ENCODE measurements at places on chromosomes 12 and 14.

- DNase-seq, result peak; percentile 73
Observed at GRCh38 chr14:75976826-75977581, 4.8 kb downstream of the TGFB3 start.

- peak; percentile 50 for DNase-seq
Observed at GRCh38 chr12:27277846-27278260, 33.8 kb downstream of the STK38L start.

DNA sequence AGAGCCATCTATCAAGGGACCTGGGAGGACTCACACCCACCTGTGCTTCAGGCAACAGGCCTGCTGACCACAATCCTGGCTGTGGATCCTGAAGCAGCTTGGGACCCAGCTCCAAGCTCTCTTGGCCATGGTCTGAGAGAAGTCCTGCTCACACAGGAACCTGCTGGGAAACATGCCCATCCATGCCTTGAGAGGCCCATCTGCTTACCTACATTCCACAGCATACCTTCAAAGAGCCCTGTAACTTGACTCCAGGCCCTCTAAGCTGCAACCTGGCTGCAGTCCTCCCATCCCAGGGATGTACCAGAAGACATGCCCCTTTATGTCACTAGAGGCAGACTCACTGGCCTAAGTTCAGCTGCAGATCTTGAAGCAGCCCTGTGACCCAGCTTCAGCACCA, 61.7 kb upstream of the AMIGO2 start:
- no peak for DNase-seq

DNA sequence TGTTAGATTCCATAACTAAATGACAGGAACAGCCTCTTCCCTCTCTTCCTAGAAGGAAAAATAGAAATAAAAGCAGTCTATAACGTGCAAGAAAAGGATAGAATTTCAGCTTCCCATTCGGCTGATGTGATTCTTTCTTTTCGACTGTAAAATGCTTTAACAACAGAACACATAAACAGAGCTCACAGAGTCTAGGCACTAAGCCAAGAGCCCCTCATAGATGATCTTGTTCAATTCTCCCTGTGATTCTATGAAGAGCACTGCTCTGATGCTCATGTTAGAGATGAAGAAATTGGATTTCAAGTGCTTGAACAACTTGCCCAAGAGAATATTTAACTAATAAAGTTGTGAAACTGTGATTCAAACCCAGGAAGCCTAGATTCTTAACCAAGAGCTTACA, 232.7 kb downstream of the RPAP3 start:
- no peak for DNase-seq

DNA sequence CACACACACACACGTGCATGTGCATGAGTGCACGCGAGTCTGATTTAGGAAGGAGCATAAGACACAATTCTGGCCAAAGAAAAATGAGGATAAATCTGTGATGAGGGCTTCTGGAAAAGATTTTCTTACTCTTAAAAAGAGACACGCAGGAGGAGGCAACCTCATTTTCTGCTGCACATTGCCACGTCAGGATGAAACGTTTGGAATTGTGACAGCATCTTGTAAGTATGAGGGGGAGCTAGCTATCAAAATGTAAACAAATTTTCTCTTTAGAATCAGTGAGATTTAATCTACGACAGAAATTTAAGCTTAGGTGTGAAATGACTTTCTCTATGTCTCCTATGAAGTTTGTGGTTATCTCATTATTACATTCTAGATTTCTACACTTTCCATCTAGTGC, 31.1 kb upstream of the NUBPL start:
- DNase-seq, result no peak

- no peak for DNase-seq
Observed at GRCh38 chr12:130184404-130185090, 22.3 kb downstream of the FZD10 start.

- DNase-seq, result no peak
Observed at GRCh38 chr12:15186597-15186996, 34.6 kb downstream of the RERG start.

- no peak for DNase-seq
Observed at GRCh38 chr12:68768431-68768939, 22.5 kb downstream of the SLC35E3 start.

DNA sequence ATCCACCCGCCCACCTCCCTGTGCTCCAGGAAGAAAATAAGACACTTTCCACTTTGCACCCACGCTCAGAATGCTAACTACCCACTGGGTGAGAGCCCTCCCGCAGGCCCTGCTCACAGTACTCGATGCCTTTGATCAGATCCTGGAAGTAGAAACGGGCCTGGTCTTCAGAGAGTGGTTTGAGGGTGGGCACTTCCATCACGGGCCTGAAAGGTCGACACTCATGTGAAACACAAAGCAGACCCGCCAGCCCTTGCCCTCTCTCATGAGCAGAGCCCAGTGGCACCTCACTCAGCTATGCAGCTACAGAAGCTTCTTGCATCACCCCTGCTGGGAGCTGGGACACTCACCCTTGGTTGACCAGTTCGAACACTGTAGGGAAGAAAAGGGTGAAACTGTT, 41.1 kb downstream of the CAMKK2 start:
- DNase-seq, result no peak

DNA sequence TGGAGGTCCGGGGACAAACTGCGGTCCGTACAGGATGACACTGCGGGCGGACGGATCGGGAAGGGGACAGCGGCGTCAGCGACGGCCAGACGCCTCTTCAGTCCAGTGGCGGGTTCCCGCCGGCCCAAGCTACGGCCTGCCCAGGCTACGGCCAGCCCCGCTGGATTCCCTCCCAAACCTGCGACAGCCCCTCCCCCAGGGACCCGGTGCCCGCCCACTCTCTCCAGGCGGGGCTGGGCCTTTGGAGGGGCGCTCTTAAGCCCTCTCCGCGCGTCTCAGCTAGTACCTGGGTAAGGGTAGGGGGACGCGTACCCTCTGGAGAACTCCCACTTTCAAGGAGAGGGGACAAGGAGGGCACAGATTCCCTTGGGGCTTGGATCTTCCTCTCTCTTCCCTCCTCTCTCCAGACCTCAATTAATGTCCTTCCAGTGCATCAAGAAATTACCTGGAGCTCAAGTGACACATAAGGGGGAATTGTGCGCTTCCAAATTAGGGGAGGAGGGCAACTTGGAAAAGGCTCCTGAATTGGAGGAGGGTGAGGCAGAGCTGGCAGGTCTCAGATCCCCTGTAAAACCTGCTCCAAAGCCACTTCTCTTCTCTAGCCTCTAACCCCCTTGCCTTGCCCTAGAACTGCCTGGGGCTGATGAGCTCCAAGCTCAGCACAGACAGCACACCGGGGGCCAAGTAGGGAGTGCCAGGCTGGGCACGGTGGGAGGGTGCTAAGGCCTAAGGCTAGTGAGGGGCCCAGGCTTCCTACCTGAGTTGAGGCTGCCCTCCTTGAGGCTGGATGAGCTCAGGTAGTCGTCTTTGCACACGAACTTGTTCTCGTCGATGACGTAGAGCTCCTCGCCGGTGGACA, 3.1 kb downstream of the LHX5 start:
- no peak for DNase-seq

DNA sequence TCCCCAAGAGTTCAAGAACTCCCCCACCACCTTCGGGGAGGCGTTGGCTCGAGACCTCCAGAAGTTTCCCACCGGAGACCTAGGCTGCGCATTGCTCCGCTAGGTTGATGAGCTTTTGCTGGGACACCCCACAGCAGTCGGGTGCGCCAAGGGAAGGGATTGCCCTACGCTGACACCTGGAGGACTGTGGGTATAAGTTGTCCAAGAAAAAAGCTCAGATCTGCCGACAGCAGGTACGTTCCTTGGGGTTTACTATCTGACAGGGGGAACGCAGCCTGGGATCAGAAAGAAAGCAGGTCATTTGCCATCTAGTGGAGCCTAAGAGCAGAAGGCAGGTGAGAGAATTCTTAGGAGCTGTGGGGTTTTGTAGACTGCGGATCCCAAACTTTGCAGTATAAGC, 98.8 kb downstream of the FRMD6 start:
- no peak for DNase-seq

DNA sequence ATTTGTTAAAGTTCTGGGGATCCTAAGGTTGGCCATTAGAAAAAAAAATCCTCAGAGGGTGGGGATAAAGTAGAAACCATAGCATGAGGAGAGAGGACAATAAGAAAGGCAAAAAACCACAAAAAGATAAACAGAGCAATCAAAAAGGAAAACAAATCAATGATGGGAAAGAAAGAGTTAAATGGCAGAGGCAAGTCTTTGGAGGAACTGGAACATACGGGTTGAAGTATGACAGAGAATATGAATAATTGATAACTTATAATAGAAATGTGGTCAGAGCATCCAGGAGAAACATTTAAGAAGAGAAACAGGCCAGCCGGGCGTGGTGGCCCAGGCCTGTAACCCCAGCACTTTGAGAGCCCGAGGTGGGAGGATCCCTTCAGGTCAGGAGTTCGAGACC, 17.8 kb upstream of the SALL2 start:
- no peak for DNase-seq

- DNase-seq, result no peak
Observed at GRCh38 chr12:122230798-122231197, 4.9 kb upstream of the DIABLO start.

DNA sequence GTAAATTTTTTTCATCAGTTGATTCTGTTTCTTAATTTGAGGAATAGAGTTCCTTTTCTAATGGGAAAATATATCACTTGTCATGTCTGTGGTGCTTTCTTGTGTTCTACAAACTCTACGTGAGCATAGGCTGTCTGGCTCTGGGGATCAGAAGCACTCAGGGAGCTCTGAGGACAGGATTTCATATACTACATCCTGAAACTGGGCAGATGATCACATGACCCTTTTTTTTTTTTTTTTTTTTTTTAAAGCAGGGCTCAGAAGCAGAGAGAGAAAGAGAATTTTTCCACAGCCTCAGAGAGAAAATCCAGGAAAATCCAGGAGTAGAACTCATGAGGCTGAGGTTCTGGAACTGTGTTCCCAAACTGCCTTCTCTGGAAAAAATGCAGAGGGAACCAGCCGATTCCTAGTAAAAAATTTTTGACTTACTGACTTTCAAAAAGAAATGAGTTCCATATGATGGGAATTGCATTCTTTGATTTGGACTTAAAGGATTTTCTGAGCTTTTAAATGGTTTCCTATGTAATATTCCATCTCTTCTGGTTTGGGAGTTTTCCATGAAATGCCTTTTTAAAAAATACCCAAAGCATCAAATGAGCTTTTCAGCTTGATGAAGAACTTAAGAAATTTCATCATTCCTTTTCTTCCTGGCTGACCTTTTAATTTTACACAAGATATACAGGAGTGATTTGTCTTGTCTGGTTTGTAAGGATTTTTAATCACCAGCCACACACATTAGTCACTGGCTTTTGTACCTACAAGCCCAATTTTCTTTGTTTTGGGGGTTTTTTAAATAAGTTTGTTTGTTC, 183.1 kb upstream of the HIF1A start:
- DNase-seq, result peak; percentile 85

GRCh38 chr12:113359133-113359938, 949 bp downstream of the PLBD2 start:
- peak; percentile 13 for DNase-seq

- DNase-seq, result no peak
Observed at GRCh38 chr12:94699801-94700200, 49.4 kb upstream of the TMCC3 start.

- no peak for DNase-seq
Observed at GRCh38 chr14:61565836-61566536, 129.3 kb upstream of the HIF1A start.

DNA sequence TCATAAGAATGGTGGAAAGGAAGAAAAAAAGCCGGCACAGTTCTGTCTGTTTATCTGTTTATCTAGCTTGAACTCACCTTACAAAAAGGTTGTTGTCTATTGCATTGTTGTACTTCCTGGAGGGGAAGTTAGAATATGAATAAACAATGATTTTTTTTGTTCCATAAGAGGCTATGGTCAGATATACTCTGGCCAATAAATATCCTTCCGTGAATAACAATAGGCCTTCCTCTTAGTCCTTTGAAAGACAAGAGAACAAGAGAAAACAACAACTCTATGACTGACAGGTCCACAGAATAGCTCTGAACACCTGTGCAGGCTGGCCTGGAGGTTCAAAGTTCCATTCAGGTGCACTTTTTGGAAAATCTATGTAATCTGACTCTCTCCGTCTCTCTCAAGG, 192.8 kb upstream of the KRR1 start:
- no peak for DNase-seq

- DNase-seq, result no peak
Observed at GRCh38 chr14:104117341-104118005, 20.9 kb upstream of the KIF26A start.

DNA sequence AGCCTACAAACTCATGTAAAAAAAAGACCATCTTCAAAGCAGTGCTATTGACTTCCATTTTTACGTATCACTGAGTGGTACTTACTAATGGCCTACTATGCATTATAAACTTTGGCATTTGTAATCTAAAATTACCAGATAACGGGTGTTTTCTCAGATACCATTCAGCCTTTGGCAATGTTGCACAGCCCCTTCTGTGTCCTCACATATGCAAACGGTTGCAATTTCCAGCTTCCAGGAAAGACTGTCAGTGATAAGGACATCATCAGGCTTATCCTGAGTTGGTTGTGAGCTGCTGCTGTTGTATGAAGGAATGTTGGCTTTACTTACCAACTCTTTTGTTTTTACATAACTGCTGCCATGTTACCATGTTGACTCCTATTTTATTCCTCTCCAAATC, 1.6 kb upstream of the SLC6A13 start:
- DNase-seq, result peak; percentile 25

DNA sequence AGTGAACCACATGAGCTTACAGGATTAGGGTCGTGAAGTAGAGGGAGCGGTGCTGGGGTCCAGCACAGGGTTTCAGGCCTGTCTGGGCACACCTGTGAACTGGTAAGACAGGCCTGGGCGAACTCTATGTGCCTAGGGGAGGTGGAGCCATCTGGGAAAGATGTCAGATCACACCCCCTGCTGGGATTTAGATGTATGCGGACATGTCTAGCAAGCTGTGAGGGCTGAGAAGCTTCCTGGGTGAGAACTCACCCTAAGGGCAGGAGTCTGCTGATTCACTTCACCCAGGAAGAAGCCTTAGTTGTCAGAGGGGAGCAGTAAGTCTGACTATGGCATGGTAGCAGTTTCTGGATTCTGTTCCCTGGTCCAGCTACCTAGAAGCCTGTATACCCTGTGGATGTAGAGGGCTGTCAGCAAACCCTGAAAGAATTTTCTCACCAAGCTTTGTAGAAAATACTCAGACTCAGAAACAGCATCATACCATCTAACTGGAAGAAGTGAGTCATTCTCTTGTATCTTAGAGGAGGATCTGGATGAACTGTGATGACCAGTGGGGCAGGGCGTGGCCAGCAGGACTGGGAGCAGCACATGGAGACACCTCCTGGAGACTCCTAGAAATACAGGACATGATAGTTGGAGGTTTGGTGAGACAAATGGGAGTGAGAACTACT, 11.2 kb upstream of the PYGL start:
- peak; percentile 91 for DNase-seq

- DNase-seq, result peak; percentile 58
Observed at GRCh38 chr14:104678346-104678745, 11.1 kb upstream of the INF2 start.

- DNase-seq, result no peak
Observed at GRCh38 chr14:81571437-81571836, 37.8 kb upstream of the SEL1L start.

GRCh38 chr14:38255673-38256532, at the start of gene CLEC14A:
Gene CLEC14A, minus strand, starts transcription at chr14:38256093. Its CDS starts 71 bp downstream, at chr14:38256022.
- DNase-seq, result peak; percentile 68

DNA sequence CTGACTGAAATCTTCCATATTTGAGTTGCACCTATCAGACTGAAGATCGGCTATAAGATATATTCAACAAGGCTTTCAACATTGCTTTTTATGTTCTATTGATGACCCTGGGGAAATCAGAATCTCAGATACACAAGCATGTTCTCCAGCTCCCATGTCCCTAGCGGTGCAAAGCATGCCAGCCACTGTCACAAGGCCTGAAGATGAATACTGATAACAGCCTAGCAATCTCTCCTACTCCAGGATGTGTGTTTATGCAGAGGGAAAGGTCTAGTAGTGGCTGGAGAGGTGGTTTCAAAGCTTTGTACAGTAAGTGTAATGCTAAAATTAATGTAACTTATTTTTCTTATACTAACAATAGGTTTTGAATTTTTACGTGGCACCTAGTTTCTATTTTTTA, 64.6 kb downstream of the SOX5 start:
- DNase-seq, result no peak
